ENCODE measurements at places on chromosomes 5 and 9.

DNA sequence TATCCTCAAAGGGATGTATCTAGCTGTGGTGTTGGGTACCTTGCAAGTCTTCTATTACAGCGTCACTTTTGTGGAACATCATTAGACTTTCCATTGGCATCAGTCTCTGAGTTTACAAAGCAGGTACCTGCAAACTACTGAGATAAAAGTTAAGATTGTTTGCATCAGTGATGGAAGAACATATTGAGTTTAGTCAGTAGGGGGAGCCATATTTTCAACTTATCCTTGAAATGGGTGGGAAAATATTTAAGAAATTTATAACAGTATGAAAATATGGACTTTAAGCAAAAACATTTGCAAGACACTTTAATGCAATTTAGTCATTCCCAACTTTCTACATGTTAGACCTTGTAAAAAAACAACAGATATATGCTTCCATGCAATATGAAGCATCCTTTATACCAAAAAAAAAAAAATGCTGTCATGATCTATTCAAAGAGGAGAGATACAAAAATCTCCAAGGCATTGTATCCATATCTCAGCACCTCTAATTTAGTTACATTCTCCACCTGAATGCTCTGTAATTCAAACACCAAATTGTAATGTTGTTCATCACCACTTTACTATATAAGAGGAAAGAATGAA, 98.6 kb upstream of the ADAMTS19 start:
- DNase-seq: peak; percentile 9

- no peak for DNase-seq
These were observed 109.2 kb downstream of the ADAMTS19 start for GRCh38 chr5:129569295-129569694.

GRCh38 chr5:120017513-120017912, 388.2 kb downstream of the FAM170A start:
- peak; percentile 40 for DNase-seq

GRCh38 chr9:88497224-88497623, 37.8 kb upstream of the NXNL2 start:
- DNase-seq: no peak

DNA sequence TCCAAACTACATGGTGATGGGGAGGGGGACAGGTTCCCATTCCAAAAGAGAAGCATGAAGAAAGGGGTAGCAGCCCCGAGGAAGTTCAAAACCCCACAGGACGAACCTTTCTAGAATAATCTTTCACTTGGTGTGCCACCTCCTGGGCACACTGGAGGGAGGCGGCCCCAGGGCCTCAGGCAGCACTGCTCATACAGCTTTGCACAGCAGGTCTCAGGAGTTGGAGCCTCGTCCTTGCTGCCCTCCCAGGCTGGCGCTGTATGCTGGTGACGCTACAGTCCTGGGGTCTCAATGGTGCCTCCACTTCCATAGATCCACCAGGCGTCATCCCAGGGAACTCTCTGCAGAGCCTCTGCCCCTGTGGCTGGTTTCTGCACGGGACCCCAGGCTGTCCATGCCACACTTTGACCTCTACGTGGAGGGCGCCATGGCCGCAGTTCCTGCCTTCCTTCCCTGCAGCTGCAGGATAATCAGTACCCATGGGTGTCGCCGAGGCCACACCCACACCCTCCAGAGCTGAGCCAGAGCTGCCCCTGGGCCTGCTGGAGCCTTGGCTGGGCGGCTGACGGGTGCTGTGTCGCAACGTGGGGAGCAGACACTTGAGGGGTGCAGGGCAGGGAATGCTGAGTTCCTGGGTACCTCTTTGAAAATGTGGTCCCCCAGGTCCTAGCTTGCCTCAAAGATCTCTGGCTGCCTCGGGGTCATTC, 95.3 kb downstream of the COL5A1 start:
- DNase-seq: peak; percentile 48

DNA sequence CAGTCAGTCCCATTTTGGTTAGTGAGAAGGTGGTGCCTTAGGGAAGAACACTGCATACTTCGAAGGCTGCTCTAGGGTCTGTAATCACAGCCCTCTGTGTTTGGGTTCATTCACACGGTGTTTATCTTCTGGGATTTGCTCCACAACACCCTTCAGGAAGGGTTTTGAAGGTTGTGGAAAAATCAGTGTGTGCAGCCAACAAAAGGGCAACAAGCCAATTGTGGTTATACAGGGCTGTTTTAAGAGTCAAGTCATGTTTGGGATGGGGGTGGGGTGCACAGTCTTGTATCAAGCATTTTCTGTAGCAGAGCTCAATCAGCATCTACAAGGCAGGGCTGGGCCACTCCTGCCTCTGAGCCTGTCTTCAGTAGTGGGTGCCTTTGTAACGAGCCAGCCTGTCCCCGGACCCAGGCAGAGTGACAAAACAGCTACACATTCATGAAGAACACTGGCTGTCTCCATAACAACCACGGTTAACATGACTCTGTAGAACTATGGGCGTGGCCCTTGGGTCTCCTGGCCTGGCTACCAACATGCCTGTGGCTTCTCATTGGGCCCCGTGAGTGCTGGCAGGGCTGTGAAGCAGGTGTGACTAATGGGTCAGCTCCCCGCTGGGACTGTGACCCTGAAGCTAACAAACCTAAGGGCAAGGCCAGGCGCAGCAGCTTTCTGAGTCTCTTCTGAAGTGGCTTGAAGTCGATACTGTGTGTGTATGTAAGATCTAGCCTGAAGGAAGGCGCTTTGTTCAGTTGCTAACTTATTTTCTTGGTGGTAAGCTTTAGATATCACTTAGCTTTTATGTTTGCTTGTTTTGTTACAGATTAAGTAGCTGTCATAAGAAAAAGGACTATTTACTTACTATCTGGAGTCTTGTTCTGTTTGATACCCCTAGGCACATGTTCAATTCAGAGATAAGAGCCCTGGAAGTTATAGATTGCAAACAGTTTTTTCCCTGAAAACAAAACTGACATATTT, 27.9 kb upstream of the GOLM1 start:
- peak; percentile 49 for DNase-seq

- peak; percentile 60 for DNase-seq
These were observed 32.7 kb downstream of the TMEFF1 start for GRCh38 chr9:100505564-100506159.

DNA sequence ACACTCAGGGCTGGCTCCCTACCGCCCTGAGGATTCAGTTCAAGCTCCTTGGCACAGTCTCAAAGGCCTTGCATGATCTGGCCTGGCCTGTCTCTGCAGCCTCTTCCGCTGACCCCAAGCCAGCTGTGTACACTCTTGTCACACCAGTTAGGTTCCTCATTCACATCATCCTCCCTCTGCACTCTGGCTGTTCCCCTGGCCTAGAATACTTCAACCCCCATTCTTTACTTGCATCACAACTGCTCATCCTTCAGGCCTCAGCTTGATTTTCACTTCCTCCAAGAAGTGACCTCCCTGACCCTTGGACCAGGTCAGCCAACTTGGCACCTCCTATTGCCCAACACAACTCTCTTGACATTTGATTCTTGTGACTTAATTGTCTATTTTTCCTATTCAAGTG, 18.9 kb upstream of the PFDN1 start:
- DNase-seq: no peak
